ENCODE measurements at places on chromosomes 5 and 9.

GRCh38 chr5:167557359-167557758 is 734.1 kb upstream of the WWC1 start:
- DNase-seq: no peak

GRCh38 chr9:35552376-35552775 is 52.7 kb upstream of the TESK1 start:
- DNase-seq: no peak

GRCh38 chr5:14199902-14200301 is 56.8 kb downstream of the TRIO start:
- DNase-seq: no peak

DNA sequence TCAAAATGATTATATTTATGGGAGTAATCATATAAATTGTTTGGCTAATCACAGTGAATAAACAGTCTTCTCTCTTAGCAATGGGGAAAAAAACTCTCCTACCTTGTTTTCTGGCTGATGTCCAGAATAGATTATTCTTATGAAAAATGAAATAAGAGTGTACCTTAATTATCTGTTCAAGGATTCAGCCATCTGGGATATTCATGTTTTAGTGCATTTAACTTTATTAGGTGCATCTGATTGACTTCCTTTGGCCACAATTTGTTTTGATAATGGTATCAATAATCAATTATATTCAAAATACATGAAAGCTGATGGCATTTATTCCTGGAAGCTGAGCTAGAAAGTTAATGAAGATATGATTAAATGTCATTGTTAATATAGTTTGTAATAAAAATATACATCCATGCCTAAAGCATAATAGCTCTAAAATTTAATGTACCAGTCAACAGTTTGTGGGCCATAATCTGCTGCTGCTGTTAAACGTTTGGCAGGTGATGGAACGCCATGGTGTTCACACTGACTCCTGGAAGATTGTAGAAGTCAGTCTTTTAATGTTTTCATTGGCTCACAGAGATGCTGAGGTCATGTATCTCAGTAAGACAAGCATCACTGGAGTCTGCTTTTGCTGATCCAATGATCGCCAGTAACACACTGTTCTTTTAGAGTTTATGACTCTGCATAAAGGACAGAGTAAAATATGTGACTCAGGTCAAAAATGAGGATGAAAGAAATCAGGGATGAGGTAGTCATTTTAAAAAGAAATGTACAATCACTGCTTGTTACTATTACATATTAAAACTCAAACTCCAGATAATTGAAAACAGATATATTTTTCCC is 105.8 kb downstream of the ISL1 start:
- DNase-seq: no peak

DNA sequence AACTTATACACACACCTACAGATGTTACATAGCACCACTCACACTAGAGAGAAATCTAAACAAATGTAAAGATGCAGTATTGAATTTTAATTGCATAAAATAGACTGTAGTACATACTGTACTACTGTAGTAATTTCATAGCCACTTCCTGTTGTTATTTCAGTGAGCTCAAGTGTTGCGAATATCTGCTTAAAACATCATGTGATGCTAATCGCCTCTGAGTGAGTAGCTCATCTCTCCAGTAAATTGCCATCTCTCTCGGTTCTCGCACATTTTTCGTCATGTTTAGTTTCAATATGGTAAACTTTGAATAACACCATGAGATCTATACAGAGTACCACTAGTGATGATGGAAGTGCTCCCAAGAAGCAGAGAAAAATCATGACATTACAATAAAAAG is 22.0 kb upstream of the ARHGEF28 start:
- no peak for DNase-seq

DNA sequence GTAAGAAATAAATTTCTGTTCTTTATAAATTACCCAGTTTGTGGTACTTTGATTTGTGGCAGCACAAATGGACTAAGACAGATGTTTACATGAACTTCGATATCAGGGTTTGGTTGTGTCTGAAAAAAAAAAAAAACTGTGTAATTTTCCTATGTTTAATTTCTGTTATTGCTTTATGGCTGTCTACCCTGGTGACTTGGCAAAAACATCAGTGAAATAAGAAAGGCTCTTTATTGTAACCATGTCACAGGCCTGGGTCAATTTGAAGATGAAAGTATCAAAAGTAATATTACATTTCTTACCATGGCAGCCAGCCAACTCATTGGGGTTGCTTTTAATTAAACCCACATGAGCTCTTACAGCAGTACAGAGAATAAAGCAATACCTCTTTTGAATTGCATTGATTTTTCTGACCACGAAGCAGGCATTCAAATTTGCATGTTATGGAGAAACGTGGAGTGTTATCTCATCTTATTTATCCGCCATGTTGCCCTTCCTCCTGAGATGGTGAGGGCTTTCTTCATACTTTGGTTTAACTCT is 20.6 kb upstream of the SV2C start:
- DNase-seq: no peak

All from stimulated activated CD4-positive, alpha-beta T cell treated with anti-CD3 and anti-CD28 coated beads, Interleukin-1b, Interleukin-23, amount 100 ng/mL, for 48 hours (primary cell).